ENCODE measurements at places on chromosomes 16 and 17.

DNA sequence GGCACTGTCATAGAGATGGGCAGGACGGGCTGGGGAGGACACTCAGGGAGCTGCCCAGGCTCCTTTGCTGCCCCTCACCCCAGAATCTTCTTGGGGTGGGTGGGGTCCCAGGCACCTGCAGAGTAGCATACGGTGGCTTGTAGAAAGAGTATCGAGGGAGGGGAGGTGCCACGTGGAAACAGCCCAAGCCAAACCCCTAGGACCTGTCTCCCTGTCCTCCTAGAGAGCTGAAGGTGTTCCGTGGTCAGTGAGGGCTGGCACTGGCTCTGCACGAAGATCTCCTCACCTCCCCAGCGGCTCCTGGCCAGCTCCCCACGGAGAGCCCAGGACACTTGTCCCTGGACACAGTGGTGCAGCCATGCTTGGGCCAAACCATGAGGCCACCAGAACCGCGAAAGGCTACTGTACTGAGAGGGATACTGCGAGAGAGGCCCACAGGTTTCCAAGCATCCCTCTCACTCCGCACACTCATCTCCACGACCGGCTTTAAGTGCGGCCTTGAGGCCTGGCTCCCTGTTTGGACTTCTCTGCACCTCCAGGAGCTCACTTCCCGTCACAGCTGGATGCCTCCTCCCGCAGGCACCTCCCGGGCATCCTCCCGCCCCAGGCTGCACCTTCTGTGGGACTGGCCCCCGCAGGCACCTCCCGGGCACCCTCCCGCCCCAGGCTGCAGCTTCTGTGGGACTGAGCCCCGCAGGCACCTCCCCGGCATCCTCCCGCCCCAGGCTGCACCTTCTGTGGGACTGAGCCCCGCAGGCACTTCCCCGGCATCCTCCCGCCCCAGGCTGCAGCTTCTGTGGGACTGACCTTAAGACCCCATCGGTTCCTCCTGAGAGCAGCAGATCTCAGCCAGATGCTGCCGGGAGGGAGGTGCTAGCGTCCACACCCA is 2.0 kb upstream of the MAFG start:
- no peak for DNase-seq

DNA sequence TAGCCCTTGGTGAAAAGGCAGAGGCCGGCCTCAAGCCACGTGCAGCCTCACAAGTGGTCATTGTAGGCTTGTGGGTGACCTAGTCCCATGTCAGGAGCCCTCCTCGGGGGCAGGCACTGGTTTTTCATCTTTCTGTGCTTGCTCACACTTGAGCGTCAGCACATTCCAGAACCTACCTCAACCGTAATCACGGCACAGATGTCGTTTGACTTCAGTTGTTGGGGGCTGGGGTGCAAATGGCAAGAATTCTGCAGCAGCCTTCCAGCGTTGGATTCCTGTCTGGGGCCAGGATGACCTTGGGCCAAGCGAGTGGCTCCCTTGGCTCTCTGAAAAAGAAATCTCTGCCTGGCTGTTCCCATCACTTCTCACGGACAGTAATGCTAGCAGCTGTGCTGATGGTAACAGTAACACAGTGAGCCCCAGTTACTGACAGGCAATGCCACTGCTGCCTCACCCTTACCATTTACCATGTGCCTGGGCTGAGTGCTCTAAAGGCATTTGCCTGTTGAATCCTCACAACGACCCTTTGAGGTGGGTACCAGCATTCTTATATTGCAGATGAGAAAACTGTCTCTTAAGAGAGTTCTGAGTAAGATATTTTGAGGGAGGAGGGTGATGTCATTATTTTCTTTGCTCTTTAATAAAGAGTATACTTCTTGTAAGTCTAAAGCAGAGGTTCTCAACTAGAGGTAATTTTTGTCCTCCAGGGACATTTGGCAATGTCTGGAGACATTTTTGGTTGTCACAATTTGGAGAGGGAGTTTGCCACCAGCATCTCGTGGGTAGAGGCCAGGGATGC is 46.5 kb downstream of the KSR1 start:
- DNase-seq = no peak

DNA sequence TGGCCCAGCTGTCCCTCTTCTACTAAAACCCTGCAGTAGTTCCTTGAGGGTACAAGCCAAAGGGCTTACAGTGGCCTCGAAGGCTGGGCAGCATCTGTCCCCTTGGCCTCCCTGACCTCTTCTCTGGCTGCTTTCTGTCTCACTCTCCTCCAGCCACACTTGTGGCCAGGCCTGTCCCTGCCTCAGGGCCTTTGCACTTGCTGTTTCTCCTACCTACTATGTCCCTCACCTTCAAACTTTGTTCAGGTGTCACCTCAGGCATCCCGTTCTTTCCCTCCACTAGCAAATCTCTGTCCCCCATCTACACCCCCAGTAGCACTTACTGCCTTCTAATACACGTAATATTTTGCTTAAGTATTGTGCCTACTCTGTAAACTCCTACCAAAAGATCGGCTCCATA is 6.0 kb downstream of the ABCC1 start:
- DNase-seq = no peak

DNA sequence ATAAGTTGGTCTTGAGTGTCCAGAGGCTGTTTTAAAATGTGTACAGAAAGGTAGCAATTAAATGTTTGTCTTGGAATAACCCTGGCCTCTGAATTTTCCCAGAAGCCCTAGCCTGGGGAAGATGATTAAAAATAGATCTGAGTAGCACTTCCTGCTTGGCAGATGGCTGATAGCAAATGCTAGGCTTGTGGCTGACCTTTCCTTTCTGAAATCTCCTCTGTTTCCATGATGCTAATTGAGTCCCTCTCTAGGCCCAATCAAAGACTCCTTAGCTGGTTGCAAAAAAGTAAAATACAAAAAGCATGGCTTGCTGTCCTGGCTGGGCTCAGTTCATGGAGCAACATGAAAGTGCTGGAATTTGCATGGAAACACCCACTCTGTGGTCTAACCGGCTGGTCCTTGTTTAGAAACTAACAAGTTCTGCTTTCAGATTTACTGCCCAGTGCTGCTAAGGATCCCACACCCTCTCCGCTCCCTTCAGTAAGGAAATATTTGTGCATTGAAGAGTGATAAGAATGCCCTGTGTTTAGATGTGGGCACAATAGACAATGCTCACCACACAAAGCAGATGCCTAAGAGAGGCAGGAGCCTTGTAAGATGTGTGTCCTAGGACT is 40.8 kb downstream of the YPEL2 start:
- DNase-seq = no peak

- no peak for DNase-seq
Observed at GRCh38 chr16:53827741-53828140, 123.8 kb downstream of the FTO start.

DNA sequence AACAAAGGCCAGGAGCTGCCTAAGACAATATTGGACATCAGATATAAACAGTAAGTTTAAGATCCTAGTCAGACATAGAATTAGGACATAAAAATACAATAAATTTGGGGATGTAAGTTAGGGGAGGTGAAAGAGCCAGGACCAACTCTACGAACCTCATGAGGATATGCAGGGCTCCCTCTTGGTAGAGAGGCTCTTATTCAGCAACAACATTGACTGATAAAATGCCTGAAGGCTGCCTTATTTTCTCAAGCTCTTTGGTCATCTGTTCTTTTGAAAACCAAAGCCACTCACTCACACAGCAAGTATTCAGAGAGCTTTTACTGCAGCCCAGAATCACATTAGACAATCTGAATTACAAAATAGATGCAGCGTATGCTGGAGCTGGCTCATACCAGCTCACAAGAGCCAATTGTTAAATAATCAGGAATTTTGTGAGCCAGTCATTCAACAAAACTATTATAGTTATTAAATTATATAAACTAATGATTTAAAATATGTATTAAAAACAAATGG is 108.6 kb upstream of the CLEC3A start:
- DNase-seq = no peak

- DNase-seq = no peak
Observed at GRCh38 chr16:69942627-69943170, 8.4 kb upstream of the CLEC18A start.

DNA sequence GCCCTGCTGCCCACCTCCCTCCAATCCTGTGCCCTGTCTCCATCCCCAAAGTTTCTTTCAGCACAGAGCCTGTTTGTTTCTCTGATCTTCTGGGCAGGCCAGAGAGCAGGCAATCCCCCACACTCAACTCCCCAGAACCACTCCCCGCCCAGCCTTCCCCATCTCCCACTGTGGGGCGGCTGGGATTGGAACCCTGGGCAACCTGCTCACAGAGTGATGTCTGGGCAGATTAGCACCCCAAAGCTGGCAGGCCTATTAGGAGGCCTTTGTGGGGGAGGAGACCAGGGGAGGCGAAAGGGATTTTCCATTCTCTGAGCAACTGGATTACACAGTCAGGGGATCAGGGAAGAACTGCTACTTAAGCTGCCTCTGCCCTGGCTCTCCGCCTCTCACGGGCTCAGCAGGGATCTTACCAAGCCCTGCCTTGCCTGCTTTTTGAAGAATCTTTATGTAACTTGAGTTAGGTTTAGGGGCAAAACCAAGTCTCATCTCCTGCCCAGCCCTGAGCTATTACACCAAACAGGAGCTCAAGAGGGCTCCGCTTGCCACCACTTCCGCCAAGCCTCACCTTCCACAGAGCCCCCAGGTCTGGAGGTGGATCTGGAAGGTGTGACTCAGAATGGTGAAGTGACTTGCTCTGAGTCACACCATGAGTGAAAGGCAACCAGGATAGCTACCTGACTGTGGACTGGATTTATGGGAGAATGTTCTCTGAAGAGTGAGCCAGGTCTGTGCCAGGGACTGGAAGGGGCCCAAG is 16.0 kb upstream of the LHX1 start:
- no peak for DNase-seq

DNA sequence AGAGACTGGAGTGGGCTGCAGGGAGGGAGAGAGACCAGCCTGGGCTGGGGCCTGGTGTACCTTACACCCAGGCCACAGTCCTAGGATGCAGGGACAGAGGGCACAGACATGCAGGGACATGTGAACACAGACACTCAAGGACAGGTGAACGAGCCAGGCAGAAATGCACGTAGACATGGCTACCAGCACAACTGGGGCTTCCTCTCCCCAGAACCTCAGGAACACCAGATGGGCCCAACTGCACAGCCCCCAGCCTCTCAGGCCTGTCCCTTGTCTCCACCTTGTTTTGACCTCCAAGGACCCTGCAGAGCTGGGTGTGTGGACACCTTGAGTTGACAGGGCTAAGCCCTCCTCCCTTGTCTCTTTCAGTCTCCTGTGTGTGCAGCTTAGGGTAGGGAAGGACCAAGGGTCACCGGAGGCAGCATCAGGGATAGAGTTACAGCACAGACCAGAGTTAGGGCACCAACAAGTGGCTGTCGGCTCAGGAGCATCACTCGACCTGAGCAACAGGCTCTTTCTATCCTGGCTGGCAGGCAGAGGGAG is 9.2 kb downstream of the SEZ6 start:
- no peak for DNase-seq

DNA sequence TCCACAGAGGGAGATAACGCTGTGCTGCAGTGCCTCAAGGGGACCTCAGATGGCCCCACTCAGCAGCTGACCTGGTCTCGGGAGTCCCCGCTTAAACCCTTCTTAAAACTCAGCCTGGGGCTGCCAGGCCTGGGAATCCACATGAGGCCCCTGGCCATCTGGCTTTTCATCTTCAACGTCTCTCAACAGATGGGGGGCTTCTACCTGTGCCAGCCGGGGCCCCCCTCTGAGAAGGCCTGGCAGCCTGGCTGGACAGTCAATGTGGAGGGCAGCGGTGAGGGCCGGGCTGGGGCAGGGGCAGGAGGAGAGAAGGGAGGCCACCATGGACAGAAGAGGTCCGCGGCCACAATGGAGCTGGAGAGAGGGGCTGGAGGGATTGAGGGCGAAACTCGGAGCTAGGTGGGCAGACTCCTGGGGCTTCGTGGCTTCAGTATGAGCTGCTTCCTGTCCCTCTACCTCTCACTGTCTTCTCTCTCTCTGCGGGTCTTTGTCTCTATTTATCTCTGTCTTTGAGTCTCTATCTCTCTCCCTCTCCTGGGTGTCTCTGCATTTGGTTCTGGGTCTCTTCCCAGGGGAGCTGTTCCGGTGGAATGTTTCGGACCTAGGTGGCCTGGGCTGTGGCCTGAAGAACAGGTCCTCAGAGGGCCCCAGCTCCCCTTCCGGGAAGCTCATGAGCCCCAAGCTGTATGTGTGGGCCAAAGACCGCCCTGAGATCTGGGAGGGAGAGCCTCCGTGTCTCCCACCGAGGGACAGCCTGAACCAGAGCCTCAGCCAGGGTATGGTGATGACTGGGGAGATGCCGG is 769 bp downstream of the CD19 start:
- no peak for DNase-seq

DNA sequence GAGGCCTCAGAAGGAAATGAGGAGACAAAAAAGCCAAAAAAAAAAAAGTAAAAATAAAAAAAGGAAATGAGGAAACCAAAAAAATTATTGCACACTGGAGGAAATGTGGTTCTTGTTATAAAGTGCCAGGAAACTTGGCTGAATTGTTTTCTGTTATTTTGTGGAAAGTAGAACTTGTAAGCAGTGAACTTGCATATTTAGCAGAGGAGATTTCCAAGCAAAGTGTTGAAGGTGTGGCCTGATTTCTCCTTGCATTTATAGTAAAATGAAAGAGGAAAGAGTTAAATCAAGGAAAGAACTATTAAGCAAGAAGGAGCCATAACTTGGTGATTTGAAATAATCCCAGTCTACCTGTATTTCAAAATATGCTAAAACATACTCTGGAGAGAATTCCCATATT is 34.1 kb upstream of the CPPED1 start:
- no peak for DNase-seq

DNA sequence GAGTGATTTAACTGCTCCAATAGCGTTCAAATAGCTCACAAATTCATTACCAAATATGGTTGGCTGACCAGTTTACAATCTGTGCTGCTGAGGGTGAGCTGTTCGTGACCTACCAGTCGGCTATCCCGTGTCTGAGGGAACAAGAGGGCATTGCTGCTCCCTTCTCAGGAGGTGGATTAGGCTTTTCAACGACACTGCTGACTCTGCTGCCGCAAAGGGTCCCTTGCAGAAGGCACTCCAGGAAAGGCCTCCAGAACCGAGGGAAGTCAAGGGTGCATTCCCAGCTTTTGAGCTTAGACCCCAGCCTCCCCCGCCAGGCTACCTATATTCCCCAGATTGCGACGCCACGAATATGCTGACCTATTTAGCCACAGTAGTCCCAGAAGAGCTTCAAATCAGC is 32.3 kb downstream of the GJC1 start:
- DNase-seq = no peak

GRCh38 chr16:67040906-67041305 is 12.0 kb downstream of the CBFB start:
- no peak for DNase-seq

DNA sequence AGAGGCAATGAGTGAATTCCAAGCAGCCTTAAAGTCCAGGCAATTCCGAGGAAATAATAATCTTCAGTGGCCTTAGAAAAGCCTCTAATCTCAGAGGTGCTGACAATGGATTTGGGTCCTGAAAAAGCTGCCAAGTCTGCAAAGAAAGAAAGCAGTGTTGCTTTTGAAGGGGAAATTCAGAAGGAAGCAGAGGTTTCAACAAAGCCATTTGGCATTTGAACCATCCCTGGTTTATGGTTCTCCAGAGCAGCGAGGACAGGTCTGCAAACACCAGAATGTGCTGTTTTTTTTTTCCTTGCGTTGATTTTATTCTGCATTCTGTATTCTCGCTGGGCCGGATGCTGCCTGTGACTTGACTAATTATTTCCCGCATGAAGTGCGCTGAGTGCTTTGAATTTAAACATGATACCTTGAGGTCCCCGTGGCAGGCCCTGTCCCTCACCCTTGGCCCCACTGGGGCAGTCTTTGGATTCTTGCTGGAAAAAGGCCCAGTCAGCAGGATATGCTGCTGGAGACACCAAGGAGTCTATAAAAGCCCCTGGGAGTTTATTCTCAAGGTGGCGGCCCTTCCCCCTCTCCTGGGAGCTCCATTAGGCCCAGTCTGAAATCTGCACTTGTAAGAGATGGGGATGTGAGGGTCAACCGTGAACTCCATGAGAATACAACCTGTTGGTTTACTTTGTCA is 338.3 kb downstream of the HAPSTR1 start:
- DNase-seq = no peak

- no peak for DNase-seq
Observed at GRCh38 chr17:8918807-8919465, 46.6 kb downstream of the PIK3R5 start.
